ENCODE measurements at places on chromosomes 2 and 18.
A peak's percentile ranks its signal among the peaks of the same experiment; 100 is the strongest.

GRCh38 chr2:241932899-241933178 is 63.3 kb downstream of the RTP5 start:
- no peak for DNase-seq

DNA sequence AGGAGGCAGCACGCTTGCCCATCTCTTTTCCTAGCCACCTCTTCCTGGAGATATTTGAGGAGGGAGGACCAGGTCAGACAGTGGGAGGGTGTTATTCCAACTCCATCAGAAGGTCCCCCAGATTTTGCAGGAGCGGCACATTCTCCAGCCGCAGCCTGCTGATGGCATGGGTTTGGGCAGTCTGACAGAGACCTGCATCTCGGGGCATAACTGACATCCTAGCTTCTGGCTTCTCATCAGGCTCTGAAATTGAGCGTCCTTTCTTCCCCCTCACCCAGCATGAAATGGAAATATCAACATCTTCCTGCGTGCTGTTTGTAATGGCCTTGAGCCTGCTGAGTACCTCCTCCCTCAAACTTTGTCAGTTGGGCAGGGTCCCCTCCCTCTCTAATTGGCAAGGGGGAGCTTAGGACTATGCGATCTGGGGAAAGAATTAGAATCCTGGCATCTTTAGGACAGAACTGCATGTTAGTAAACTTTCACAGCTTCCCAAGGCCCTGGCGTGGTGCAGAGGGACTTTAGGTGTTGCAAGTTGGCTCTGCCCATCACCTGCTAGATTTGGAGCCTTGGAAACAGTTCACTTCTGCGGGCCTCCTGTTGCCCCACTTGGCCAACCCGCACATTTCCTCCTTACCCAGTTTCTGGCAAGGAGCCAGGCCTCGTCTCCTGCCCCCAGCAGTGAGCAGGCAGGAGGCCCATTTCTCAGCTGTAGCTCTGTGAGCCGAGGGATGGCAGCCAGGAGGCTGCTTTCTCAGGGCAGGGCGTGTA is 2.2 kb downstream of the ITM2C start:
- DNase-seq, result peak; percentile 57

DNA sequence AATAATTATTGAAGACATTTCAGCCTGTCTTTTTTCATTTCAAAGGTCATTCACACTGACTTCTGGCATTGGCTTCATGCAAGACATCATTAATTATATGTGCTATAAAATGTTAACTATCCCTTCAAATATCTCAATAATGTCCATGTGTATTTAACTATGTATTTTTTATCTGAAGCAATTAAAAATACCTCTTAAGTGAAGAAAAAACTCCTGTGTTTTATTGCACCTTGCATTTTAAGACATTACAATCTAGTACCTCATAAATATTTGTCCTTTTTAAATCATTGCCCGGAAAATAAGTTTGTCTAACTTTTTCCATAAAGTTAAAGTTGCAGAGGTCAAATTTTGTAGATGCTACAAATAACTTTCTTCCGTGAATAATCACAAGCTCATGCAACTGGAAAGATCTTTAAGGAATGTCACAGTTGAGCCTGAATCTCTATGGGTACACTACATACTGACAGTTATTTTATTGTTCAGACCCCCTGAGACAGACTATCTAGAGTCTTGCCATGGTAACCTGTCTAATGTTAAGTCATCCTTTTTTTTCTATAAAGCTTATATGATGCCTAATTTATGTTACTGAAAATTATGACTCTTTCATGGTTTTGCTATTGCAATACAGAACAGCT is 38.4 kb upstream of the COBLL1 start:
- no peak for DNase-seq

DNA sequence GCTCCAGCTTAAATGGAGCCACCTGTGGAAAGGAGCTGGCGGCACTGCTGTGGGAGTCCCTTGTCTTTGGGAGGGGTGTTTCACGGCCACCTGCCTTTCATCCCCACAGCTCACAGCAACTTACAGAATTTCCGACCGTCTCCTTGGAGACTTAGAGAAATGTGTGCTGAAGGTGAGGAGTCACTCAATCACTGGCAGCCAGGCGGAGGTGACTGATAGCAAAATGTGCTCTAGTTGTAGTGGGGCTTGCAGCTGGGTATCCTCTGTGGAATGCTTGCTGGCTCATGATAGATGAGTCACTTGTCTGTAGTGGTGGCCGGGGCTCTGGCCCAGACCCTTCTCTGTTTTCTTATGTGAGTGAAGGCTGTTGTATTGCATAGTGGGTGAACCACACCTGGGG is 110.7 kb downstream of the SH3RF3 start:
- DNase-seq, result no peak

GRCh38 chr2:28400419-28400818 is 7.8 kb downstream of the FOSL2 start:
- no peak for DNase-seq

GRCh38 chr2:217515615-217516309 is 487.0 kb downstream of the TNS1 start:
- no peak for DNase-seq
